Fibroblast of skin of right quadriceps (primary cell): ENCODE measurements at places on chromosomes 1 and 21.
A peak's percentile ranks its signal among the peaks of the same experiment; 100 is the strongest.

GRCh38 chr1:112767646-112768045 lies 52.5 kb upstream of the PPM1J start:
- no peak for DNase-seq

DNA sequence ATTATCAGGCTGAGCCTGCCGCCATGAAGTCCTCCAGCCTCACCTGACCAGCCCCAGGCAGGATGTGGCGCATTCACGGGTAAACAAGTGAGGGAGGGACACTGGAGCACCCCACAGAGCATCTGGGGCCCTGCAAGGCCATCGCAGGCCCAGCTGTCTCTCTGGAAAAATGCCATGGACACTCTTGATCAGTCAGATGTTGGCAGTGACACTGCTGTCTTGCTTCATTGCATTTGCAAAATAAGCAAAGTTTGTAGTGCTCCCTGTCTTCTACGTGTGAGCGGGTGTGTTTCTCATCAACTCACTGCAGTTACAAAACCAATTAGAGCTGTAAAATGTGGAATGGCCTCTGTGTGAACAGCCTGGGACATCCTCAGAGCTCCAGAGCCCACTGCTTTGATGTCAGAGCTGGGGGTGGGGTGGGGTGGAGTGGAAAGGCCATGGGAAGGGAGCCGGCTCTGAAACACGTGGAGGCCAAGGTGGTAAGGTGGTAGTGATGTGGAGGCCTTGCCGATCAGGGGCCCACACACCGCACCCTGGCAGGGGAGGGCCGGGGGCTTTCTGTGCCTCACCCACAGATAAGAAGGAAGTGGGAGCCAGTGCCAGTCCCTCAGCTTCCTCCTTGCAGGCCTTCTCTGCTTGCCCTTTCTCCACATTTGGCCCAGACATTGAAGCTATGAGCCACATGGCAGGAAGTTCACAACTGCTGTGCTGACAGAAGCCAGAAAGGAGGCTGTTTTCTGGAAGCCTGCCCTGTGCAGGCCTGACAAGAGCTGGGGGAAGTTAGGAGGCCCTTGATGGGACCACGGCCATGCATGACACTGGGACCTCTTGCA lies 254.9 kb downstream of the RHOU start:
- peak; percentile 19 for DNase-seq

- no peak for DNase-seq
These were observed 5.3 kb downstream of the GALNT2 start for GRCh38 chr1:230072296-230072695.

GRCh38 chr1:11134251-11134897 lies 34.7 kb upstream of the EXOSC10 start:
- peak; percentile 33 for DNase-seq

DNA sequence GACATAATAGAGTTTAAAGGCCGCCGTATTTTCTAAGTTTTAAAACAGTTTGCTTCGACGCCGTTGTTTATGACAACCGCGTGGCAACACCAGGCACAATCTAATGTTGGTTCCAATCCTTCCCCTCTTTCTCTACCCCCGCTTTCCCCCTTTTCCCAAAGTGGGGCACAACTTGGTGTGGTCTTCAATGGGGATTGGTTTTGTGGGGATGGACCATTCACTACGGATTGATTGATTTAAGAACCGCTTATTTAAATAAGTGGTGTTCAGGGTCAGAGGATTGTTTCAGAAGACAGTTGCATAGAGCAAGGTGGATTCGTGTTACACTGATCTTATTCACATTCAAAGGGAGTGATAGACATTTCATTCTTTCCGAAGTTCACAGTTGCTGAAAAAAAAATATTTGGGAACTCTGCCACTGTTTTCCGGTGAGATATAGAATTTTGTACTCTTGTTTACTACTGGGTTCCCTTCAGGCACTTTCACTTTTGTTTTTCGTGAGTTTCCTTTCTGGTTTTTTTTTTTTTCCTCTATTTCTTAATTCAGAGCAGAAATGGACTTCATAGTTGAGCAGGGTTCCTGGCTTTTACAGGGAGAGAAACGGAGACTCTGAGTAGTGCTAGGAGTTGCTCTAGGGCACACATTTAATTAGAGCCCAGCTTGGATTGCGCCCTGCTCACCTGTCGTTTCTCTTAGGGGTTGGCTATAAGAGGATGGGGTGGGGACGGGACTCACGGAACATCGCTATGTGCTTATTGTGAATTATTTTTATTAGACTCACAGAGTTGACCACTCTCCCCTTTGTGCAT lies 79.6 kb upstream of the AK4 start:
- DNase-seq, result peak; percentile 5

DNA sequence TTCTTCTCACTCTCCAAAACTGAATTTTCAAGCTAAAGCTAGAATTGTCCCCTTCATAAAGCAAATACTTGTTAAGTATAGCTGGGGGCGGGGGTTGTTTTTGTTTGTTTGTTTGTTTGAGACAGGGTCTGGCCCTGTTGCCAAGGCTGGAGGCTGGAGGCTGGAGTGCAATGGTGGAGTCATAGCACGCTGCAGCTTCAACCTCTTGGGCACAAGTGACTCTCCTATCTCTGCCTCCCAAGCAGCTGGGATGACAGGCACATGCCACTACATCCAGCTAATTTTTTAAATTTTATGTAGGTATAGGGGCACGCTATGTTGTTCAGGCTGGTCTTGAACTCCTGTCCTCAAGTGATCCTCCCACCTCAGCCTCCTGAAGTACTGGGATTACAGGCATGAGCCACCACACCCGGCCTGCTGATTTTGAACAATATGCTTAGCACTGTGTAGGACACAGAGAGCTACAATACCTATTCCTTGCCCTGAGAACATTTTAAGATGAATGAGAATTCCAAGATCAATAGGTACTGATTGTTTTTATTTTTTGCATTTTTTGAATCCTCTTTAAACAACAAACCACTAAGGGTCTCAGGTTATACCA lies 42.2 kb downstream of the PCNX2 start:
- no peak for DNase-seq

- peak; percentile 85 for DNase-seq
These were observed 121.2 kb downstream of the EPHB2 start for GRCh38 chr1:22831729-22832413.

- DNase-seq, result no peak
These were observed 533.1 kb downstream of the KIF26B start for GRCh38 chr1:245687636-245688535.

- DNase-seq, result no peak
These were observed 108.7 kb downstream of the LTN1 start for GRCh38 chr21:28883931-28884330.

DNA sequence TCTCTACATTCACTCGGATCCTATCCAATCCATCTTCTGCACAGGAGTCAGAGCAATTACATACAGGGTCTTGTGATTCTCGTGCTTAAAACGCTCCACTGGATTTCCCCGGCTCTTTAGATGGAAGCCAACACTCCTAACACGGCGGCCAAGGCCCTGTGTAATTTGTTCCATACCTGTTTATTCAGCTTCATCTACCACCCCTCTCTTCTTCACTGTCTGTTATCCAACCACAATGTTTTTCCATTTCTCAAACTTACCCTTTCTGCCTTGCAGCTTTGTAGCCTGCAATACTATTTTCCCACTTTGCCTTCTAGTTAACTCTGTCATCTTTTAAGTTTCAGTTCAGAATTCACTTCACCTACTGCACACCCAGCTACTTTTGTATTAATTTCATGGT lies 249.6 kb upstream of the USP25 start:
- no peak for DNase-seq
